Esophagus squamous epithelium (tissue), 5 donors: ENCODE measurements at places on chromosomes 2 and 18.

DNA sequence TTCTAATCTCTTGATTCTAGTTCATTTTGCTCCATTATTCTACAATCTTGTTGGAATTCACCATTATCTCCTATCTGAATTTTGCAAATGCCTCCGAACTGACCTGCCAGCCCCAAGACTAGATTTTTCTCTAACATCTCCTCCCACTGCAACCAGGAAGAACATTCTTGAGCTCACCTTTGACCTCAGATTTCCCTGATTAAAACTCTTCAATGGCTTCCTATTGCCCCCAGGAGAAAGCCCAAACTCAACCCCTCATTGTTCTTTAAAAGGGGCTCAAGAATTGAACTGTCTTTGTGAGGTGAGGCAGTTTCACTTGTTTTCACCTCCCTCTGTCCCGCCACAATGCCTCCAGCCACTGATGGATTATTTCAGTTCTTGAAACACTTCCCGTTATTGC lies 784.6 kb upstream of the ZEB2 start:
- DNase-seq: no peak

- DNase-seq: no peak
Measured at GRCh38 chr18:6414118-6414722, 491 bp downstream of the L3MBTL4 start.

- DNase-seq: no peak
Measured at GRCh38 chr2:184004289-184004947, 593.9 kb upstream of the ZNF804A start.

DNA sequence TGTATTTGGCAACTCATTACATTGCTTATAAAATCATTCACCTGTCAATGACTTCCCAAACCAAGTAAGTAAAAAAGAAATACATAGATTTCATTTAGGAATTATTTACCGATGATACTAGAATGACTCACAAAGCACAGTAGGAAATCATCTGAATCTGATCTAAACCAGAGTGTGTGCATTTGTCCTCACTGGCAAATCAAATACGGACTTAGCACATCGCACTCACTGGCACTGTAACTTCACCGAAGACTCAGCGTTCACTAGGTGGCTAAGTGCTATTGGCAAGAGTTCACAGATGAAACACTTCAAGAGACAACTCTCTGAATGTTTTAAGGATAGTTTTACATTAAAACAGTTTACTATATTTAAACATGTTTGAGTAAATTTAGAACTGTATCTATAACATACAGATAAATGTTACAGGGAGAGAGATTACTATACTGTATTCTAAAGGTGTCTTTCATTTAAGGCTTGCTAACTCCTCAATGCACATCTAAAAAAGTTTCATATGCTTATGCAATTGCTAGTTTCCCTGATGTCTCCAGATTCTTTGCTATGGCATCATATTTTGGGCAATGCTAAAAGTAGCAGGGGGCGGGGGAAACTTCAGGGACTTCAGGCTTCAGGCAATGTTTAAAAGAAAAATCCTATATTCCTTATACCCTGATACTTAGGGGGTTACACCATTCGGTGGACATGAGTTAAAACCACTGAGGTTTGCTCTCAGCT lies 48.8 kb downstream of the STK39 start:
- DNase-seq: no peak

DNA sequence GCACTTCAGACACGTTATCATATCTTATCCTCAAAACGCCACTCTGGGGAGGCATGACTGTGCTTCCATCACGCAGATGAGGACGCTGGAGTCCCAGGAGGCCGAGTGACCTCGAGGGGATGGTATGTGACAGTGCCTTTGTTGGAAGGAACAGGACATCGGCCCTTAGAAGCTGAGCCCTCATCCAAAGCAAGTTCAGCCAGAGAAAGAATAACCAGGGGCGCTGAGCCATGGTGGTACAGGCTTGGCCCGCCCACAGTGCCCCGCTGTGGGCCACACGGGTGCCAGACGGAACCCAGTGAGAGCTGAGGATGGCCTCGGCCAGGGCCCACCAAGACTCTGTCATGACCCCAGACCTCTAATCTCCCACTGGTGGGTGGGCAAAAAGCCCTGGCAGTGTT lies 31.3 kb downstream of the HS1BP3 start:
- DNase-seq: no peak

DNA sequence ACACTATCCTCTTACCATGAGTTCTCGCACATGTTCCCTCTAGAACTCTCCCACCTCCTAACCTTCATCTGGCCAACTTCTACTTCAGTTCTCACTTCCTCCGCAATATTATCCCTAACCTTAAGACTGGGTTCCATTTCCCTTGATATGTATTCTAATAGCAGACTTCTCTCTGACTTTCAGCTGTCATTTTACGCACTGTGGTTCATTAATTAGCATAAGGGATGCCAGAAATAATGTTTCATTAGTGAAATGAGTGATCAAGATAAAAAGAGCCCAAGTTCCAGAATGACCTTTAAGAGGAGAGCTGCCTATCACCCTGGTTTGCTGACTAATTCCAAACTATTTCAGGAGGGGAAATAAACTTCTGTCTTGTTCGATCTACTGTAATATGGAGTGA lies 108.6 kb upstream of the CCDC150 start:
- DNase-seq: no peak

DNA sequence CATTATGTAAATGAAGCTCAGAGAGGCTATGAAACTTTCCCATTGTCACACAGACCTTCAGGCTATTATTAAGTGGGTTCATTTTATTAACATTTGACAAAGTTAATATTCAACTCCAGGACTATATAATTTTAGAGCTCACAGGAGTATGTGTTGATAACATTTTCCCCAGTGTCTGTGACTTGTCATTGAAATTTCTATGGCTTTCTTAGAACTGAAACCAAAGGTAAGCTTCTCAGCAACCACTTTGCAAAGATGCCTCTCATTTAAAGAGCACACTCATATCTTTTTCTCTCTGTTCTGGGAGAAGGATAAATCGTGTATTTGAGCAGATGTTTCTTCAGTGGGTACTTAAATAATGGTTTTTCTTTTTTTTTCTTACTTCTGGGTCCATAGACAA lies 61.8 kb upstream of the LHCGR start:
- no peak for DNase-seq

GRCh38 chr2:239461291-239462190 lies 60.7 kb upstream of the HDAC4 start:
- DNase-seq: no peak

DNA sequence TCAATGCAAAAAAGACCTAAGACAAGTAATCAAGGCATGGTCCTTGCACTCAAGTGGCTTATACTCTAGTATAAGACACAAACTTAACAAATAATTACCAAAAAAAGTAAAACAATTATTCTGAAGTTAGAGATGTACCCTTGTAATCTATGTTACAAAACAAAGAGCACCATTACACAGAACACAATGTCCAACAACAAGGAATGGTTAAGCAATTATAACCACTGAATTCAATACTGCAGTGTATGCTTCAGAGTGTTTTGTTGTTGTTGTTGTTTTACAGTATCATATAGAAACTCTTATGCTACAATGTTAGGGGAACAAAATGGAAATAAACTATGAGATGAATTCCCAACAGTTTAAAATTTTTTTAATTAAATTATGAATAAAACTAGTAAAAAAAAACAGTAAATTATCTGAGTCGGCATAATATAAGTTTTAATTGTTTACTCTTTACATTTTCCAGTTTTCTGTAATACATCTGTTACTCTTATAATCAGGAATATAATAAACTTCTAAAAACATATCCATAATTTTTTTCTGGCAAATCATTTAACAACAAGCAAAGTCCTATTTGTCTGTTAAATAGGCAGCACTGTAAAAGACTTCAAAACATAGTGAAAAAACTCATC lies 29.2 kb downstream of the ROCK2 start:
- DNase-seq: no peak

DNA sequence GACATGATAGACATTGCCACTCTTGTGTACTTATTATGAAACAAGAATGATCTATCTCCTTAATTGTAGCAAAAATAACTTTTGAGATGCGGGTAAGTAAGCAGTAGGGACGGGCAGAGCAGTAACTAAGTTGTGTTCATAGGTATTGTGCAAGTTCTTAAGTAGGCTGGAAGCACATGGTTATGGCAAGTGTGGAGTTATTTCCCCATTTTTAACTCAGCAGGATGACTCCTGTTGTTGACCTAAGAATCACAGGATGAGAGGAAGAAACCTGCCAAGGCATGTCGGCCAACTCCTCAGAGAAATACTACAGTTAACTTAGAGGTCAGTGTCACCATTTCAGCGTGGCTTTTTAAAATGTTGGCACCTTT lies 51.1 kb upstream of the FN1 start:
- DNase-seq: no peak

DNA sequence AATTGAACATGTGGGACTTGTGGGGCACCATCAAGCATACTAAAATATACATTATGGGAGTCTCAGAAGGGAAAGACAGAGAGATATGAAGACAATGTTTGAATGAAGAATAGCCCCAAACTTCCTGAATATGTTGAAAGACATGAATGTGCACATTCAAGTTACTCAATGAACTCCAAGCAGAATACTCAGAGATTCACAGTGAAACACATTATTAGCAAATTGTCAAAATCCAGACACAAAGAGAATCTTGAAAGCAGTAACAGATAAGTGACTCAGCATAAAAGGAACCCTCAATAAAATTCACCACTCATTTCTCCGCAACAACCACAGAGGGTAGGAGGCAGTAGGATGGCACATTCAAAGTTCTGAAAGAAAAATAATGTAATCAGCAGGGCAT lies 8.8 kb downstream of the C2orf92 start:
- no peak for DNase-seq

GRCh38 chr18:24497031-24497754 lies 36.8 kb downstream of the HRH4 start:
- DNase-seq: no peak

- DNase-seq: peak; percentile 38
Measured at GRCh38 chr2:85420536-85421259, 2.2 kb downstream of the SH2D6 start.

DNA sequence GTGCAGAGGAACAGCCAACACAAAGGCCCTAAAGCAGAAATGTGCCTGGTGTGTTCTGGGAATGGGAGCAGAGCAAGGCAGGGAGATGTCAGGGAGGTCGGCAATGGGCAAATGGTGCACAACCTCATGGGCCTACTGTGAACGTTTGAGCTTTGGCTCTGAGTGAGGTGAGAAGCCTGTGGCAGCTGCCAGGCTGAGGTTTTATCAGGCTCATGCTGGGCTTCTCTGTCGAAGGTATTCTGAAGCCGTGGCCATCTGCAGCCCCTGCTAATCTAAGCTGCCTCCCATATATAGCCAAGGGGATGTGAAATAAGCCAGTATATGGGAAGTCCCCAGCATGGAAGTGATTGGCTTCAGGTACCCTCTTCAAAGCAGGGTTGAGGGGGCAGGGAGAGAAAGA lies 193.3 kb downstream of the SLC4A3 start:
- DNase-seq: no peak

DNA sequence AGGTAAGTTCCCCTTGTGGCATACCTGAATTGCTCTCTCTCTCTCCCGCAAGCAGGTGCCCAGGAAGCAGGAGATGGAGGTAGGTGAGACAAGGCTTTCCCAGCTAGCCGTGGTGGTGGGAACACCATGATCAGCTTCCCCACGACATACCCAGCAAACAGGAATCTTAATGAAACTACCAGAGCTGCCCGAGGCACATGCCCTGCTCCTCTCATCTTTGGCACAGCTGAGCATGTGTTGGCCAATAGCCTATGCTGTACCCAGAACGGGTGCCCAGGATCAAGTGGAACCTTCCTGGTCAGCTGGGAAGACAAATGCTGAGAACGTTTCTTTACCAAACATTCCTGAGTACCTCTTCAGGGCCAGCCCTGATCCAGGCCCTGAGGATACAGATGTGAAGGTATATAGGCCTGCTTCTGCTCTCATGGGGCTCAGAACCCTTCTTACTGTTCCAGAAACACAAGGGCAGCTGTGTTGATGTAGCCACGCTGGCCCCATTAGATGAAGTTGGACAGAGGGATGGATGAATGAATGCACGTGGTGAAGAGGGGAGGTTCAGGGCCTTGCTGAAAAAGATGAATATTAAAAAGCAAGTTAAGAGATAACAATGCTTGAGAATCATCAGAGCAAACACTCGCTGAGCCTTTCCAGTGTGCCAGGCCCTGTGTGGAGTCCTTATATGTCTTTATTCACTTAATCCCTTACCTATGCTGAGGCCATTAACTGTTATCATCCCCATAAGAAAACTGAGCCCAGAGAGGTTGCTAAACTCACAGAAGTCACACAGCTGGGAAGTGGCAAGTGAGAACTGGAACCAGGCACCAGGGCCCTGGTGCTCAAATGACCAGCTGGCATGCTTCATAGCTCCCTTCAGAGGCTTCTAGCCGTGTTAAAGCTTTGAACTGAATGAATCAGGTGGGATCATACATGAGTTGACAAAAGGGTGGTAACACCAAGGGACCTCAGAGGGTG lies 68.8 kb upstream of the TMEM247 start:
- no peak for DNase-seq

GRCh38 chr2:178829981-178830380 lies 22.8 kb upstream of the TTN start:
- DNase-seq: no peak

DNA sequence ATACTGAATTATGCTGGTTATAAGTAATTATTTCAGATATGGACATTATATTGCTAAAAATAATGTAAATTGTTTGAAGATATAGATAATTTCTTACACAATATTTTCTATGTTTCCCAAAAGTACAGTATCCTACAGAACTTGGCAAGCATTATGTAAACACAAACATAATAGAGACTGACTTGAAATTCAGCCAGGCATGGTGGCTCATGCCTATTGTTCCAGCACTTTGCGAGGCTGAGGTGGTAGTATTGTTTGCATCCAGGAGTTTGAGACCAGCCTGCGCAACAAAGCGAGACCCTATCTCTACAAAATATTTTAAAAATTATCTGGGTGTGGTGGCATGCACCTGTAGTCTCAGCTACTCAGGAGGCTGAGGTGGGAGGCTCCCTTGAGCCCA lies 1300.5 kb upstream of the DDX18 start:
- DNase-seq: no peak

- no peak for DNase-seq
Measured at GRCh38 chr2:98458667-98459380, 14.2 kb downstream of the INPP4A start.

DNA sequence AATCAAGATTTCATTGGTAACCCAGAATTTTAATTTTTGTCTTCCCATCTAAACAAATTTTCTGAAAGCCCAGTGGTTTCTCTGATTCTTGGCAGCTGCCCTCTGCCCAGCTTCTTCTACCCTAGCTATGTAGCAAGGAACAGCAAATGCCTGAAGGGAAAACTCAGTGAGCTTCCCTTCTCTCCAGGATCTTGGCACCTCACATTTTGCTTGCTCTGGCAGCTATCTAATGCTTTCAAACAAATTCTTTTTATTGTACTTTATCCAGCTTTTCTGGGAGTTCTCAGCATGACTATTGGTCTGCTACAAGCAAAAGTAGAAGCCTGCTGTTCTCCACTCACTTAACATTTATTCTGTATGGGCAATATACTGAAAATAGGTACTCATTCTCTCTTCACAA lies 18.3 kb upstream of the GFPT1 start:
- no peak for DNase-seq
